ENCODE measurements at places on chromosomes 13 and 19.

DNA sequence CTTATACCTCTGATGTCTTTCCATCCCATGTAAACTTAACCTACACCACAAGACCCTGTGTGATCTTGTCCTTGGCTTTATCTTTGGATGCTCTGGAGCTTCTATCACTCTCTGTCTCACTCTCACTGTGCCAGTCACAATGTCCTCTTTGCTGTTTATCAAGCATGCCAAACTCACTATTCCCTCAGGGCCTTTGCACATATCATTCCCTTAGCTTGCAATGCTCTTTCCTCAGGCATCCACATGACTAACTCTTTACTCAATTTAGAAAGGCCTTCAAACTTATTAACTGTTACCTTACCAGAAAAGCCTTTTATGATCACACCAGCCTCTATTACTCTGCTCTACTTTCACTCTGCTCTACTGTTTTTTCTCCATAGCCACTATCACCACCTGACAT, 354.1 kb downstream of the RFC3 start:
- DNase-seq = no peak

- no peak for DNase-seq
Measured at GRCh38 chr19:30206187-30206586, 166.0 kb upstream of the ZNF536 start.

GRCh38 chr13:50599927-50600326, 243.6 kb downstream of the DLEU7 start:
- no peak for DNase-seq

DNA sequence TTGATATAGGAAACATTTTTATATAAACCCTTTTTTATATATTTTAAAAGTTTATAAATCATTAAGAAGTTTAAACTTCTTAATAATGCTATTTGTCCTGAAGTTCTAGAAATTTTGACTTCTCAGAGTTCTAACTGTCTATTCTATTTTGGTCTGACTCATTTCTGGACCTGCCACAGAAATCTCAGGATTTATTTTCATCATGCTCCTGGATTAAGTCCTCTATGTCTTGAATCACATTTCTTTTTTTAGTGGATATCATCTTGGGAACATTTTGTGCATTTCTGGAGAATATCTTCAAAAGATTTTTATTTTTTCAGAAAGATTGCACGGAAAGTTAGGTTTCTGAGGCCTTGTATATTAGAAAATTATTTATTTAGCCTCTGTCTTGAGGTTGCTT, 289.1 kb downstream of the NDFIP2 start:
- no peak for DNase-seq

GRCh38 chr13:46679369-46680120, 117.4 kb downstream of the ESD start:
- no peak for DNase-seq

- DNase-seq = no peak
Measured at GRCh38 chr19:38745316-38745715, 1.0 kb upstream of the CAPN12 start.

DNA sequence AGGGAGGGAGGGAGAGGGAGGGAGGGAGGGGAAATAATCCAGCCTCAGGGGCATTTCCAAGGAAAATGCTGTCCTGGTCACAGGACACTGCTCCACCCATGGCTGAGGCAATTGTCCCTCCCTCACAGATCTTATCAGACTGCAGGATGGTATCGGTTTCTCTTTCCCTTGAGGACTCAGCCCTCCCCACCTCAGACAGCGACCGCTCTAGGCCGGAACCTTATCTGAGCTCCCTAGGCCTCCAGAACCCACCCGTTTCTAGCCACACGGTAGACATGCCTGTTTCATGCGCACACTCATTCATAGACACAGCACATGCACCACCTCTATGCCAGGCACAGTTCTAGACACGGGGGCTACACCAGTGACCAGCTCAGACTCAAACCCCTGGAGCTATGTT, 10.0 kb upstream of the IZUMO2 start:
- DNase-seq = no peak

DNA sequence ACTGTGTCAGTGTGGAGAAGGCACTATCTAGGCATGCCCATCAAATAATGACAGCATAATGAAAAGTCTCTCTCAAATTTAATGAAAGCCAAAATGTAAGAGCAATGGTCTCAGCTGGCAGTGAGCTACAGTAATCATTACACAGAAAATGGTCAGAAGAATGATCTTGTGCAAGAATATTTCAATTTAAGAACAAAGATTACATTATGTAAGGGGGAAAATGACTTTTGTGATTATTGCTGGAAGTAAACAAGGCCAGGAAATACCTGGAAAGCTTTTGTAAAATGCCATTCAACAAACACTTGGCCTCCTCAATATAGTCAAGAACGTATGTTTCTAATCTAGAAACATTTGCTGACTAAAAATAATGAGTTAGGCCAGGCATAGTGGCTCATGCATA, 89.1 kb downstream of the CAB39L start:
- no peak for DNase-seq

GRCh38 chr13:43133792-43134191, 110.4 kb downstream of the DNAJC15 start:
- DNase-seq = no peak

- no peak for DNase-seq
Measured at GRCh38 chr13:24207841-24208667, 47.5 kb downstream of the SPATA13 start.

- no peak for DNase-seq
Measured at GRCh38 chr13:26377038-26377437, 123.1 kb downstream of the CDK8 start.

GRCh38 chr19:33819880-33820781, 23.5 kb downstream of the KCTD15 start:
- DNase-seq = no peak

DNA sequence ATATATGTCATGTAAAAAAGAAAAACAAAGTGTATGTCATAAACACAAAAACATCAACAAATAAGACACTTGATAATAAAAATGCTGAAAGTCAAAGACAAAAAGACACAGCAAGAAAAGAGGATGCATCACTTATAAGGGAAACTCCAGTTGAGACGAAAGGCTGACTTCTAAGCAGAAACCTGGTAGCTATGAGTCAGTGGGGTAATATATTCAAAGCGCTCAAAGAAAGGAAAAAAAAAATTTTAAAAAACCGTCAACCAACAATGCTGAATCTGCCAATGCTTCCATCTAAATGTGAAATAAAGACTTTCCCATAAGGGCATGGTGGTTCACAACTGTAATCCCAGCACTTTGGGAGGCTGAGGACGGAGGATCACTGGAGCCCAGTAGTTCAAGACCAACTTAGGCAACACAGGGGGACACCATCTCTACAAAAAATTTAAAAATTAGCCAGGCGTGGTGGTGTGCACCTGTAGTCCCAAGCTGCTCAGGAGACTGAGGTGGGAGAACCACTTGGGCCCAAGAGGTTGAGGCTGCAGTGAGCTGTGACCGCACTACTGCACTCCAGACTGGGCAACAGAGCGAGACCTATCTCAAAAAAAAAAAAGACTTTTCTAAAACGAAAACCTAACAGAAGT, 24.0 kb downstream of the USP12 start:
- DNase-seq = no peak

DNA sequence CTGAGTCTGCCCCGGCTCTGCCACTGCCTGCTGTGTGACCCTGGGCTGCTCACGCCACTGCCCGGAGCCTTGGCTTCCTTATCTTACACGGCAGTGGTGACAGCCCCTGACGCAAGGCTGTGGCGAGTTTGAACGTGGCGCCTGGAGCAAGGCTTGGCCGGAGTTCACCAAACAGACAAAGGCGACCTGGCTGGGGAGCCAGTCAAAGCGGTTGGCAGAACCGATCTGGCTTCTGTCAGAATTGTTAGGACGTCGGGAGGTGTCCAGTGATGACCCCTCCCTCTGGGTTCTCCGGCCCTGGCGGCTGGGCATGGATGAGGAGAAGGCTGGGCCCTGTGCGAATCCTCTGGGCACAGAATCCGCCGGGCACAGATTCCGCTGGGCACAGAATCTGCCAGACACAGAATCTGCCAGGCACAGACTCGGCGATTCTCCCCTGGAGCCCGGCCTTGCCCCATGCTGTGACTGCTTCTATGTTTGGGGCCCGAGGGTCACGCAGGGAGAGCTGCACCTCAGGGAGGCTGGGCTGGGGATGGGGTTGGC, 11.7 kb upstream of the TMEM255B start:
- DNase-seq = no peak

GRCh38 chr13:42769650-42770049, 11.7 kb upstream of the FAM216B start:
- no peak for DNase-seq

DNA sequence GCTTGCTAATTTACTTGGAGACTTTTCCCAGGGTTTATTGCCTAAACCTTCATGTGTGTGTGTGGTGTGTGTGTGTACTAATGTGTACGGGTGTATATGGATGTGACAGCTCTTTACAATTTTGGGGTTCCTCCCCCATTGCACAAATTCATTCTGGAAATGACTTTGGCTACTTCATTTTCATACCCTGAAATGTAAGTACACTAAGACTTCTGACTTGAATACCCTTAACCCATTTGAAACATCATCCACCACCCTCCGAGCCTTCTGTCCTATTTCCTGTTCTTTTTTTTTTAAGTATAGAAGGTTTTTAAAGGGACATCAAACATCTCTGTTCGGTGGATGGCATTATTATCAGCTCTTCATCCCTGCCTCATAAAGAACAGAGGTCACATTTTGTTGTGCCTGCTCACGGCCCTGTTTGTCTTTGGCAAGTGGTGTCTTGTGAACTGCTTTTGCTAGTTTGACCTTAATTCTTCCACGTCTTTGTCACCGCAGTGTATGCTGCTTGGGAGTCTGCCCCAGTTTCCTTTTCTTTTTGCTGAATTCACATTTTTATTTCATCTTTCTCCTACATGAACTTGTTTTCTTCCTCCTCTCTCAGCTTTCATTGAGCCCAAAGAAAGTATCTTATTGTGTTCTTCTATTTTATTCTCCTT, 228.3 kb downstream of the FOXO1 start:
- DNase-seq = no peak

GRCh38 chr13:89628567-89628966, 1718.9 kb upstream of the MIR17HG start:
- no peak for DNase-seq

- no peak for DNase-seq
Measured at GRCh38 chr19:46515879-46516350, 20.2 kb upstream of the PNMA8B start.

DNA sequence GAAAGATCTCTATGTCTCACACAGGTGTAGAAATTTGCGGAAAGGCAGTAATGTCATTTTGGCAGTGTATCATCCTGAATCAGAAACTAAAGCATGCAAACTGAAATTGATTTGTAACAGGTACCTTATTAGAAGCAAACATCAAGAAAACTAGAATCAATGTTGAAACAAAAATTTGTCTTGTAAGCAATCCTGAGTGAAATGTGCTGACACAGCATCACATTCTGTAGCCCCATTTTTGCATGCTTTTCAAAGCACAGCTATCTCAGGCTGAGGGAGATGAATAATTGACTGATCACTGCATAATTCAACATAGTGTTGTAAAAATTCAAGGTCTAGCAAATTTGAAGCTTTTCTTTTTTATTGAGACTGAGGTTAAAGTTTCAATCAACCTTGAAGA, 539.7 kb downstream of the DACH1 start:
- DNase-seq = no peak

DNA sequence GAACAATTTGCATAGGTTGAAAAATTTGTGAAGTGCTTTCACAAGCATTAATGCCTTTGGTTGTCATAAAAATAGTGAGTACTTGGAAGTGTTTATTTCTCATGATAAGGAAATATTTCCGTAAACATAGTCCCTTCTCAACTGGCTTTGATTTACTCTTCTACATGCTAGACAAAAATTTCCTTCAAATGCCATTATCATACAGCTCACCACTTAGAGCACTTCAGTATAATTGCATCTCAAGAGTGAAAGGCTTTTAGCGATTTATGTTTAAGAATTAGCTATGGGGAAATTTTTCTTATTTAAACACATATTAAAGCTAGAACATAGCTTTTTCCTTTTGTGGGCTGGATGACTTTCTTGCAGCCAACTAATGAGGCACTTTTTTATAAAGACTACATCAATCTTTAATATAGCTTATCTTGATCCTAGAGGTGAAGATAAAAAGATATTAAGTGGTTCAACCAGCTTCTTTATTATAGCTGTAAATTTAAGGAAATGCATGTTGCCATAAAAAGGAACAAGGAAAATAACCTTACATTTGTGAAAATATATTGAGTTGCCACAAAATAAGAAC, 656.8 kb downstream of the SLITRK6 start:
- DNase-seq = no peak

- DNase-seq = no peak
Measured at GRCh38 chr19:33438987-33439781, 65.7 kb downstream of the CEBPG start.

DNA sequence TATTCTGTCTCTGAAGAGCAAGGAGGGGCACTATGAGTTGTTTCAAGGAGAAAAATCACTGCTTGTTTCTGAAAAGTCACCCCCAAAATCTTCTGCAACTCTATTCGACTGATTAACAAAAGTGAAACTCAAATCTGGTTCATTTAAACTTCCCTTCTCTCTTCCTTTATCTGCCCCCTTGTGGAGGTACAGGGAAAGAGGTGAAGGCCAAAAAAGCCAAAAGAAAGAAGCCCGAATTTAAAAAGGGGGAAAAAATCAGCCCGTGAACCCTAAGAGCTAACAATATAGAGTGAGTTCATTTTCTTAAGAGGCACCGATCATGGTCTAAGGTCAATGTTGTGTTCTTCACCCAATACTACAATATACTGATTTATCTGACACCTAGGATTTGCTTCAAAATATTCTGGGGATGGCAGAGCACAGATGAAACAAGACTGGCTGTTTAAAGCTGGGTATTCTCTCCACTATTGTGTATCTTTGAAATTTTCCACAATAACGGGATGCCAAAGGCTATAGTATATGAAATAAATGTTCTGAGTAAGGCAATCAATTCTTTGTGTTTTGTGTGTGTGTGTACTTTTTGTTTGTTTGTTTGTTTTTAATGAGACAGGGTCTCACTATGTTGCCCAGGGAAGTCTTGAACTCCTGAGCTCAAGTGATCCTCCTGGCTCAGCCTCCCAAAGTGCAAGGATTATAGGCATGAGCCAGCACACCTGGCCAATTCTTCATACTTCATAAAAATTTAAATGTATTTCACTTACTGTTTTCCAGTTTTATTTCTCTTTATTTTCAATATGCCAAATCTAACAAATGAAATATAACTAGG, 55.0 kb upstream of the EEF1AKMT1 start:
- DNase-seq = no peak

DNA sequence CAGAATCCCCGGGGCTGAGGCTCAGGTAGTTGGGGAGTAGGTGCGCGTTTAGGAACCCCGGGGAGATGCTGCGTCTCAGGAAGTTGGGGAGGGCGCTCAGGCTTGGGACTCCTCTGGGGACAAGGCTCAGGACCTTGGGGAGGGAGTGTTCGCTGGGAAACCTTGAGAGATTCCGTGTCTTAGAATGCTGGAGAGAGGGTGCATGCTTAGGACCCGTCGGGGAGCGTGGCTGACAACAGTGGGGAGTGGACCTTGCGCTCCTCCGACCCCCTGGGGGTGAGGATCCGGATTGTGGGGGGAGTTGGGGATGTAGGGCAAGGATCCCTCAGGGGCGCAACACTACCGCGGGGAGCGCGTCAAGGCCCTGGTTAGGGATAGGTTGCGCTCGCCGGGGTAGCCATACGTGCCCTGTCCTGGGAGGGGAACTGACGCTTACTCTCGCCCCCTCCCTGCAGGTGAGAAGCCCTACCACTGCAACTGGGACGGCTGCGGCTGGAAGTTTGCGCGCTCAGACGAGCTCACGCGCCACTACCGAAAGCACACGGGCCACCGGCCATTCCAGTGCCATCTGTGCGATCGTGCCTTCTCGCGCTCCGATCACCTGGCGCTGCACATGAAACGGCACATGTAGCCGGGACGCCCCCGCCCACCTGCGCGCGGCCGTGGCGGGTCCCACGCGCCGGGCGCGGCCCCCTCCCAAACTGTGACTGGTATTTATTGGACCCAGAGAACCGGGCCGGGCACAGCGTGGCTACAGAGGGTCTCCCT, 2.0 kb downstream of the KLF2 start:
- DNase-seq = no peak

- no peak for DNase-seq
Measured at GRCh38 chr13:93101226-93101734, 125.3 kb upstream of the GPC6 start.

Measured in cerebellar nuclear complex (tissue), 1 donor.